ENCODE measurements at places on chromosomes 3 and 15. TPM values are rescaled to one million over a fixed set of nuclear protein-coding genes. Genes with fewer than 3 reads are reported as not detected.
A peak's percentile ranks its signal among the peaks of the same experiment; 100 is the strongest.

- H3K36me3 ChIP-seq = no peaks in the 10 kb centered on the region
- no peak overlapping the region for H3K4me3 ChIP-seq
- no peaks in the 10 kb centered on the region for H3K4me1 ChIP-seq
- no peak overlapping the region for H3K27ac ChIP-seq
These were observed 7.0 kb upstream of the OXTR start for GRCh38 chr3:8776406-8776805.

DNA sequence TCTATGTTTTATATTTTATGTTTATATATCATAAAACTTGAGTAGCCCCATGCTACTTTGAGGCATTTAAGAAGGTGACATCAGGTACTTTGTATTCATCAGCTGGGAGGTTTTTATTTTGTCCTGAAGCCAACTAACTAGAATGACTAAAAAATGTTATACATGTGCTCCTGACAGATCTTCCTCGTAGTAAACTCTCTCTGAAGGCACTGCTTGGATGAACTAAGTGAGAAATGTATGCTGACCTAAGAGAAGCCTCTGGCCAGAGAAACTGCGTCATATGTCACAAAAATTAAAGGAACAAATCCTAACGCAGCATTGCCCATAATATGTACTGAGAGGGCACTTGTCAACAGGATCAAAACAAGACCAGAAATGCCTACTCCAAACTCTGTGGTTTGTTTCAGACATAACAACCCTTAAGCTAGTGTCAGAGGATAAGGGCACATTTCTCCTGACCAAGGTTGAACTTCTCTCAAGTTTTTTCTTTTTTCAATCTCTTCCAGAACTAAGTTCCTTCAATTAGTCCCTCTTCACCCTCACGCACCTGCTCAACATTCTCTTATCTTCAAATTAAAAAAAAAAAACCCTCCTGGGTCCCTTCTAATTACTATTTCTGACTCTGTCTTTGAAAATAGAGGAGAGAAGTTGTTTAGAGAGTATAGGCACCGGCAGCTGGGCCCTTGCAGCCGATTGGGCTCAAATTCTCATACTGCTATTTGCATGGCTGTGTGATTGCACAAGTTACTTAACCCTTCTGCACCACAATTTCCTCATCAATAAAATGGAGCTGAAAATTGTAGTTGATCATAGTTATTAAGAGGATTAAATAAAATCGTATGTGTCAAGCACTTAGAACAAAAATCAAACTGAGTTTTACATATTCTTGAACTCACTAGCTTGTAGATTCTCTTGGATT lies 159.0 kb downstream of the FRMD5 start:
- no peak for DNase-seq
- H3K36me3 ChIP-seq = no peaks in the 10 kb centered on the region
- no peak overlapping the region for H3K4me3 ChIP-seq
- no peak overlapping the region for H3K27ac ChIP-seq

- no peak overlapping the region for H3K27ac ChIP-seq
- no peaks in the 10 kb centered on the region for H3K27me3 ChIP-seq
- no peak overlapping the region for H3K4me3 ChIP-seq
- H3K4me1 ChIP-seq = no peaks in the 10 kb centered on the region
These were observed 49.5 kb downstream of the IQGAP1 start for GRCh38 chr15:90437516-90437915.

Gene POLR2H
- total RNA-seq = 56.6 TPM

DNA sequence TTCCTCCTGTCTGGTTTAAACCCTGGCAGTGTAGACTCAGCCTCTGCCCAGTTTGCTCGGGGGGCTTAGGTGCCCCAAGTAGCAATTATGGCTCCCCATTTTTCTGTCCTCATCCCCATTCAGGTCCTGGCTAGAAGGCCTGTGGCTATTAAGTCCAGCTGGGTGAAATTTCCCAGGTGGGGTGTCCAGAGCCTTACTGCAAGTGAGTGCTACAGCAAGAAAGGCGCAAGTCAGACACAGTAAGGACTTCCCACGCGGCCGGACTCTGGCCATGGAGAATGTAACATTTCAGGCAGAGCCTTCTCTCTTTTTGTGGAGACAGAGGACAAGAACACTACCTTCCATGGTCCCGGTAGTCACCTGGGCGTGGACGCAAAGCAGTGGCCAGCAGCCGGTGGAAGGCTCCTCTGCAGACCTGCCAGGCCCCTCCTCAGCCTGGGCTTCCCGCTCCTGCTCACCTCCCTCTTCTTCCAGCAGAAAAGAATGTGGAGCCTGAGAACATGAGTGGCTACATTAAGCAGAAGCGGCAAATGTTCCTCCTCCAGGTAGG lies 23.3 kb downstream of the CFAP100 start:
- no peaks in the 10 kb centered on the region for H3K27me3 ChIP-seq
- no peak for DNase-seq
- no peak overlapping the region for H3K27ac ChIP-seq
- H3K36me3 ChIP-seq = no peaks in the 10 kb centered on the region
- no peaks in the 10 kb centered on the region for H3K4me1 ChIP-seq

DNA sequence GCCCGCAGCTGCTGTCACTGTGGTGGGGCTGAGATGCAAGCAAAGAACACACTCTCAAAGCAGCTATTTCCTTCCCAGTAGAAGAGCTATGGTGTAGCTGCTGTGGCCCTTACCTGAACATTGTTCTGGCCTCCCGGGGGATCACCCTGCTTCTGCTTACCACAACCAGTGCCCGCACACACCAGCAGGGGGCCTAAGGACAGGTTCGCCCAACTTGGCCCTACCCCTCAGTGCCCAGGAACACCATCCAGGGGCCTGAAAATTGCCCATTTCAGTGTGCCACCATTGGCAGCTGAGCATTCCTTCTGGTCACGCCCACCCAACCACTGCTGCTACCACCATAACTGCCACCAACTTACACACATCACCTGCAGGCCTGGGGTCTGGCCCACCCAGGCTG lies 113.0 kb downstream of the TP63 start:
- DNase-seq = no peak
- H3K27ac ChIP-seq = no peak overlapping the region
- no peaks in the 10 kb centered on the region for H3K36me3 ChIP-seq
- no peak overlapping the region for H3K4me3 ChIP-seq

Gene C3orf70
- 0.05 TPM for total RNA-seq

GRCh38 chr3:43217633-43218032 lies 68.7 kb upstream of the SNRK start:
- H3K4me3 ChIP-seq = no peak overlapping the region
- H3K4me1 ChIP-seq = no peaks in the 10 kb centered on the region
- H3K36me3 ChIP-seq = no peaks in the 10 kb centered on the region
- no peak for DNase-seq
- peak overlapping the region; percentile 40 for H3K27ac ChIP-seq
- no peaks in the 10 kb centered on the region for H3K27me3 ChIP-seq

DNA sequence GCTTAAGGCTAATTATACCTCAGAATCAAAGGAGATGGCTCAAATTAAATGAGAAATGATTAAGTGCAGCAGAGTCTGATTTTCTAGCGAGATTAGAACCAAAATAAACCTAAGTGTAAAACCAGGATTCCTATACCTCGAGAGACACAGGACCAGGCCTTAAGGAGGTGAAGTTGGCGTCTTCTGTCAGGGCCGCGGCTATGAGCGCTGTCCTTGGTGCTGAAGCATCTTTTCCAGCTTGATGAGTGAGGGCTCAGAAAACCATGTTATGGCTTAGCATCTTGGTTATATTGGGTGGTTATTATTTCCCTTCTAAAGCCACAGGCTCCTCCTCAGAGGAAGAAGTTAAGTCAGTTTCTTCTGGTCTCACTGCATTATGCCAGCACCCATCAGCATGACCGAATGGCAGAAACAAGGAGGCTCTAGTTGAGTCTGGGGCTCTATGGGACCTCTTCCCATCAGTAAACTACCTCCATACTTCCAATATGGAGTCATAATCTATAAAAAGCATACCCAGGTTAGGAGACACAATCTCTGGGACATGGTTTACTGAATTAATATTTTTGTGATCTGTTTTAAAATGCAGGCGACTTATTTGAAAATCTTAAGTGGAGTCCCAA lies 120.1 kb upstream of the NMNAT3 start:
- no peaks in the 10 kb centered on the region for H3K4me1 ChIP-seq
- no peak for DNase-seq
- no peak overlapping the region for H3K4me3 ChIP-seq
- no peaks in the 10 kb centered on the region for H3K27me3 ChIP-seq
- H3K27ac ChIP-seq = no peak overlapping the region

DNA sequence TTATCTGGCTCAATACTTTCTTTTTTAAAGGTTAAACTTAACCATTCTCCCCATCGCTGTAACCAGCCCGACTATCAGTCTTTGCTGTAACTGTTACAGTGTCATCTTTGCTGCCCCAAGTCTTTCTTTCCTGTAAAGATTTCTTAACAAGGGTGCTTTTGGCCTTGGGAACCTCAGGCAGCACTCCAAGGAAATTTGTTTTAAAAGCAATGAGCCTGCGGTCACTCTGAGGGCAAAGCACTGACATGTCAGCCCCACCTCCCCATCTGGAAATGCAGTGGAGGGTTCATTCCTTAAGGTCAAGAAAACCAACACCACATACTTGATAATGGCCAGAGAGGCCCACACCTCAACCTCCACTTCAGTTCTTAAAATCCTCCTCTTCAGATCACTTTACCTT lies 3.2 kb downstream of the TRANK1 start:
- H3K4me3 ChIP-seq = no peak overlapping the region
- H3K36me3 ChIP-seq = no peaks in the 10 kb centered on the region

Gene RPL4
- 4,136 TPM for total RNA-seq

DNA sequence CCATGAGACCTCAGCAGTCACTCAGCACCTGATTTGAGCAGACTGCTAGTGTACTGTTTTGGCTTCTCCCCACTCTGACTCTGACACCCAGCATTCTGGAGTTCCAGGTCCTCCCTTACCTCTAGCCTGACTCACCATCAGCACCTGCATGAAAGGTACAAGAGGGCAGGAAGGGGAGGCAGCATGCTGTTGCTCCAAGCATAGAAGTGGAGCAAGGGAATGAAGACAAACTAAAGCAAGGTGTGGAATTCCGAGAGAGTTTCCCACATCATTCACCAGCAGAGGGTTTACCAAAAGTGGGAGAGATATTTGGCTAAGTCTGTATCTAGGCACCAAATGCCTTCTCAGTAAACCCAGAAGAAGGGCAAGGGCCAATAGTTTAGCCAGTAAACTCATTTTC lies 21.3 kb downstream of the HEXA start:
- H3K27ac ChIP-seq = no peak overlapping the region
- DNase-seq = no peak
- no peak overlapping the region for H3K4me3 ChIP-seq
- no peaks in the 10 kb centered on the region for H3K27me3 ChIP-seq
- peaks cover 5% of the 10 kb centered on the region for H3K4me1 ChIP-seq
- peaks cover 92% of the 10 kb centered on the region for H3K36me3 ChIP-seq

- no peak overlapping the region for H3K4me3 ChIP-seq
- no peak overlapping the region for H3K27ac ChIP-seq
- H3K36me3 ChIP-seq = no peaks in the 10 kb centered on the region
- no peak for DNase-seq
- H3K27me3 ChIP-seq = no peaks in the 10 kb centered on the region
- H3K4me1 ChIP-seq = no peaks in the 10 kb centered on the region
These were observed 426.4 kb upstream of the RGMA start for GRCh38 chr15:93515256-93516051.

DNA sequence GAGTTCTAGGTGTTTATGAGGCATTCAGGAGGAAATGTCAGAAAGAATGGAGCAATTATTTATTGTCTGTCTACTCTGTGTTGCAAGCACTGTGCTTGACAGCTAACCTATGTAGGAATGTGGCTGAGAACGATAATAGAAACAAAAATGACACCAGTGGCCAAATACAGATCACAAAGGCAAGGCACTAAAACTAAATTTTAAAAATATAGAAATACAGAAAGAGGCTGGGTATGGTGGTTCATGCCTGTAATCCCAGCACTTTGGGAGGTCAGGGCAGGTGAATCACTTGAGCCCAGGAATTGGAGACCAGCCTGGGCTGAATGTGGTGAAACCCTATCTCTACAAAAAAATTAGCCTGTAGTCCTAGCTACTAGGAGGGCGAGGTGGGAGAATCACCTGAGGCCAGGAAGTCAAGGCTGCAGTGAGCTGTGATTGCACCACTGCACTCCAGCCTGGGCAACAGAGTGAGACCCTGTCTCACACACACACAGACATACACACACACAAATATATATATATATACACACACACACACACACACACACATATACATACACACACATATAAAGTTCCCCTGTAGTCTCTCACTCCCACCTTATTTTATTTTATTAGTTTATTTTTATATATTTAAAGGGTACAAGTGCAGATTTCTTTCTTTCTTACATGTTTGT lies 6.0 kb downstream of the PRKCI start:
- no peaks in the 10 kb centered on the region for H3K36me3 ChIP-seq
- no peaks in the 10 kb centered on the region for H3K4me1 ChIP-seq
- DNase-seq = no peak
- no peak overlapping the region for H3K4me3 ChIP-seq

GRCh38 chr15:100968050-100968966 lies 49.2 kb downstream of the LRRK1 start:
- no peaks in the 10 kb centered on the region for H3K4me1 ChIP-seq
- DNase-seq = no peak
- no peaks in the 10 kb centered on the region for H3K27me3 ChIP-seq
- H3K36me3 ChIP-seq = no peaks in the 10 kb centered on the region
- H3K4me3 ChIP-seq = no peak overlapping the region
- H3K27ac ChIP-seq = no peak overlapping the region

- H3K4me3 ChIP-seq = no peak overlapping the region
- H3K36me3 ChIP-seq = no peaks in the 10 kb centered on the region
- no peaks in the 10 kb centered on the region for H3K27me3 ChIP-seq
- no peak for DNase-seq
These were observed 63.4 kb downstream of the CBLB start for GRCh38 chr3:105805404-105805803.

- no peaks in the 10 kb centered on the region for H3K27me3 ChIP-seq
- no peak overlapping the region for H3K27ac ChIP-seq
- no peak overlapping the region for H3K4me3 ChIP-seq
- H3K4me1 ChIP-seq = no peaks in the 10 kb centered on the region
- DNase-seq = no peak
- H3K36me3 ChIP-seq = no peaks in the 10 kb centered on the region
These were observed 727.1 kb upstream of the NECTIN3 start for GRCh38 chr3:110344487-110344886.

Gene UNC13C
- not detected for total RNA-seq

DNA sequence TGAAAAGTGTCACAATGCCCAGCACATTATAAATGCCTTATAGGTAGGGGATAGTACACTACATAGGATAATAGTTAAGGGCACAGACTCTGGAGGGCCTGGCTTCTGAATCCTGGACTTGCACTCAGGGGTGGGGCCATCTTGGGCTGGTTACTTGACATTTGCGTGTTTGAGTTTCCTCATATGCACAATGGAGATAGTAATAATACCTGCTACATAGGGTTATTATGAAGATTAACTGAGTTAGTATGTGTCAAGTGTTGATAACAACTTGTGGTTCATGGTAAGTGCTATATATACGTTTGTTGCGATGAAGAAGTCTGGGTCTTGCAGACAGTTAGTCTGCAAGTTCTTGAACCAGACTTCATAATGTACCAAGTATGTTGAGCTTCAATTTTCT lies 37.0 kb downstream of the MITF start:
- no peak for DNase-seq
- H3K27ac ChIP-seq = no peak overlapping the region
- H3K4me3 ChIP-seq = no peak overlapping the region
- no peaks in the 10 kb centered on the region for H3K36me3 ChIP-seq

Gene RFT1
- total RNA-seq = 21.8 TPM

GRCh38 chr15:67064607-67065530 lies 533 bp upstream of the SMAD3 start:
- no peaks in the 10 kb centered on the region for H3K27me3 ChIP-seq
- peak overlapping the region; percentile 68 for H3K27ac ChIP-seq
- peaks cover 3% of the 10 kb centered on the region for H3K36me3 ChIP-seq
- DNase-seq = peak; percentile 37

- H3K27ac ChIP-seq = no peak overlapping the region
- no peak overlapping the region for H3K4me3 ChIP-seq
- H3K36me3 ChIP-seq = no peaks in the 10 kb centered on the region
- H3K27me3 ChIP-seq = no peaks in the 10 kb centered on the region
These were observed 252.6 kb downstream of the PLCL2 start for GRCh38 chr3:17137321-17137826.

All from naive thymus-derived CD4-positive, alpha-beta T cell (primary cell).